ENCODE measurements at places on chromosomes 12 and 14.

DNA sequence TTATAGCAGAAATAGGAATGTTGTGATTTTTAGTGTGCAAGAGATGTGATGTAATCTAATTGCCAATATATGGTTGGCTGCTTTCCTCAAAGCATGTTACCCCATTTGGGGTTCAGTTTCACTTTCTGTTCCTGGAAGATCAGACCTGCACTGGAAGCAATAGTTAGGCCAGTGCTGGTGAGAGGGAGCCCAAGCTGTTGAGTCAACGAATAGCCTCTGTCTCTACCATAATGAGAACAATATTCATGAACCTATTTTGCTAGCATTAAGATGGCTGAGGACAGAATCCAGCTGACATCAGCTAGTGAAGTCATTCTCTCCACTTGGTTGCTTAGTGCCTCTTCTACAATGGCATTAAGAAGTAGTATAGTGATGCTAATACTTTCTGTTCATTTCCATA is 379.9 kb upstream of the DCN start:
- DNase-seq, result peak; percentile 49

DNA sequence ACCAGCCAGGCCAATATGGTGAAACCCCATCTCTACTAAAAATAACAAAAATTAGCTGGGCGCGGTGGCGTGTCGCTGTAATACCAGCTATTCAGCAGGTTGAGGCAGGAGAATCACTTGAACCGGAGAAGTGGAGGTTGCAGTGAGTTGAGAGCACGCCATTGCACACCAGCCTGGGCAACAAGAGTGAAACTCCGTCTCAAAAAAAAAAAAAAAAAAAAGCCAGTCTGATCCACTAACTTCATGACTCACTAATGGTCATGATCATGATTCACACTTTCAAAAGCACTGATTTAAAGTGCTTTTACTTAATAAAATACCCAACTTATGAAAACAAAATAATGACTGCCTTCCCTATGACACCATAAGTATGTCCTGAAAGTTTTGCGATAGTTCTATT is 38.4 kb upstream of the CPM start:
- no peak for DNase-seq

- peak; percentile 68 for DNase-seq
These were observed 7.2 kb upstream of the ANKRD9 start for GRCh38 chr14:102516531-102517391.

GRCh38 chr14:58646479-58646878 is 8.7 kb downstream of the DACT1 start:
- DNase-seq, result no peak

- DNase-seq, result peak; percentile 80
These were observed 306.6 kb downstream of the DAD1 start for GRCh38 chr14:22282417-22282816.

DNA sequence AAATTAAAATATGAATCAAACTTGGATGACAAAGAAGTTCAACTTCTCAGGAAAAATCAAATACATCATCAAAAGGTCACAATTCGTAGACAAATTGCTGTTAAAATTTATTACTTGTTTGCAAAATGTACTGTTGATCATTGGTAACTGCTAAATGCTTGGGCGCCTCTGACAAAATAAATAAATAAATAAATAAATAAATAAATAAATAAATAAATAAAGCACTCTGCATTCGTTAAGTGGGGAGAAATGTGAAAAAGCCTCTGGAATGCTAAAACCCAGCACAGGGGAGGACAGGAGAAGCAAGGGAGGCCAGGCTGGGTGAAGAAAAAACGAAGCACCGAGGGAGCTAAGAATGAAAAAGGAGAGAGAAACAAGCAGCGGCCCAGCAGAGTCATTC is 115.2 kb downstream of the BCL11B start:
- no peak for DNase-seq

DNA sequence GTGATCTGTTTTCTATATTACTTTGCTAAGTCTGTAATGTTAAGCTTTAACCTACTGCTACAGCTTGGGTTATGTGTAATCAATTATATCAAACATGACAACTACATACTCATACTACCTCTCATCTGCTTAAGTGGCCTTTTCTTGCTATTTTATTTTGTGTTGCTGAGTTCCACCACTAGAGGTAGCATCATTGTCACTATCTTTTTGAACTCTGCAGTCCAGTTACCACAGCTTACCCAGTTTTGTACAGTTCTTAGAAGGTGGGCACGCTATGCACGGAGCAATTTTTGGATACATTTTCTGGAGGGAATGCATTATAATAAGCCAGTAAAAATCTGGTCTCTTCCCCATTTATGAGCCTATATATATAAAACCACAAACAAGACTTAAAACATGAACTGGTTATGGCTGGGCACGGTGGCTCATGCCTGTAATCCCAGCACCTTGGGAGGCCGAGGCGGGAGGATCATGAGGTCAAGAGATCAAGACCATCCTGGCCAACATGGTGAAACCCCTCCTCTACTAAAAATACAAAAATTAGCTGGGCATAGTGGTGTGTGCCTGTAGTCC is 48.5 kb downstream of the SAV1 start:
- peak; percentile 51 for DNase-seq

GRCh38 chr12:118220702-118221101 is 84.8 kb downstream of the PEBP1 start:
- no peak for DNase-seq

- DNase-seq, result peak; percentile 64
These were observed 10.6 kb downstream of the TRHDE start for GRCh38 chr12:72282721-72283120.

GRCh38 chr14:22303589-22304195 is 285.3 kb downstream of the DAD1 start:
- peak; percentile 37 for DNase-seq

DNA sequence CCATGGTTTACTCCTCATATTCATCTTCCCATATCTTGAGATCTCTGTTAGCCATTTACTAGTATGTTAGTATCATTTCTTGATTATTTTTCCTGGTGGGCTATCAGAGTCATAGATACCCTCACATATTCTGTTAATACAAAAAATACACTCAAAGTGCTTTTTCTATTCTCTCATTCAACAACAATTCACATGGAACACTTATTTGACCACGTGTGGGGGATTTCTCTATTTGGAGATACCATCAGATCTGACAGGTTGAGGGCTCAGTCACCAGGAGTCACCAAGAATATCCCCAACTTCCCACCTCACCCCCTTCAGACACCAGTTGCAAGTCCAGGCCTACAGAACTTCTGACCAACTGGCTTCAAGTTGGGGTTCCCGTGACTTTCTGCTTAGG is 51.9 kb upstream of the A2ML1 start:
- DNase-seq, result no peak

DNA sequence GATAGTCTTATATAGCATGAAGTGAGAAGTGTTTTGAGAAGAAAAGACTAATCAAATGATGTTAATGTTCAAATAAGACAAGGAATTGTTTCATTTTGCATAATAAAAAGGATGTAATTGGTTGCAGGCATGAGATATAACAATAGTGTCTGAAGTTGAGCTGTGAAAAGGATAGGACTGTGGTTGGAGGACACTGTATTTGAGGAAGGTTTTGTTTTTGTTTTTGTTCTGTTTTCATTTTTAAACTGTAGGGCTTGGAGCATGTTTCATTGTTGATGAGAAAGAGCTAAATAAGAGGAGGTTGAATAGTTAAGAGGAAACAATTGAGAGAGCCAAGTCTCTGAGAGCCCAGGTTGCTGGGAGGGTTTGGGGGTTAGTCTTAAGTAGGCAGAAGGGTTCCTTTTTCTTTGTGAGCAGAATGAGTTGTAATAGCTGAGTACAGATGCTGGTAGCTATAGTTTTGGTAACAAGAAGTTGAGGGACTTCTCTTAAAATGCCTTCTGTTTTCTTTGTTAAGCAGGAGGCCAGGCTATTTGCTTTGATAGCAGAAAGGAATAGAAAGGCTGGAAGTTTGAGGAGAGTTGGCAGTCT is 58.4 kb downstream of the CCDC91 start:
- DNase-seq, result peak; percentile 45

DNA sequence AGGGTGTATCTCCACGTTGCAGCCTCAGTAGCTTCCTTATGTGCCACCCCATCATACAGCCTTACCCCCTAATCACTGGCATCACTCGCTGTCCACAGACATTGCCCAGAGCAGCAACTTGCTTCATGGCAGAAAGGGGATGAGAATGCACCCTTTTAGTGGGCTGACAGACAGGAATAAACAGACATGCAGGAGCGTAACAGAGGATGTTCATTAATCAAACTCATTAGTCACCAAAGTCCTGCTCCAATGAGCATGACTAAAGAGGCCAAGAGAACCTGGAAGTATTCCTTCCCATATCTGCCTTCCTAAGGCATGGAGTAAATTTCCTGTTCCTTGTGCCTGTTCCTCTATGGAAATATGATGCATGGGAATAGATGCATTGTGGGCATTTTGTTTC is 197.0 kb downstream of the PHLDA1 start:
- no peak for DNase-seq

- DNase-seq, result no peak
These were observed 390.6 kb upstream of the ATP2B1 start for GRCh38 chr12:90099288-90099687.

GRCh38 chr14:89959853-89960445 is 4.2 kb downstream of the TDP1 start:
- DNase-seq, result no peak

GRCh38 chr12:15962760-15963159 is 51.6 kb downstream of the DERA start:
- DNase-seq, result no peak

- no peak for DNase-seq
These were observed 107.5 kb downstream of the KITLG start for GRCh38 chr12:88472775-88473174.

DNA sequence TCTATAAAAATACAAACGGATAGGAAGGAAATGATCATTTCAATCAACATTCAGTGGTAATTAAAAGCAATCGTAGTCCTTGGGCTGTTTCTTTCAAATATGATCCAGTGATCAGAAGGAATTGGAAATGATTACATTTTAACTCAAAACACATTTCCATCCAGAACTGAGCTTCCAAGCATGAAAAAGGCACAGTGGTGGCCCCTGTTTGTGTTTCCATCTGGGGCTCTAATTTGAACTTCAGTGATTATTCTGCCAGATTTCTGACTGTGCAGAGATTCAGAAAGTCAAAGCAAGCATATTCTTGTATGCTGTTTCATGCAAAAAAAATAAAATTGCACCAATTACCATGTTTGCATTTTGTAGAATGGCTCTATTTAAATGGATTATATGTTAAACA is 157.0 kb upstream of the LMNTD1 start:
- DNase-seq, result no peak

GRCh38 chr12:25744313-25744712 is 191.2 kb upstream of the LMNTD1 start:
- DNase-seq, result no peak

GRCh38 chr12:94260717-94261116 is 112.3 kb downstream of the PLXNC1 start:
- no peak for DNase-seq

GRCh38 chr14:95765051-95765450 is 51.1 kb upstream of the TCL1A start:
- DNase-seq, result no peak

DNA sequence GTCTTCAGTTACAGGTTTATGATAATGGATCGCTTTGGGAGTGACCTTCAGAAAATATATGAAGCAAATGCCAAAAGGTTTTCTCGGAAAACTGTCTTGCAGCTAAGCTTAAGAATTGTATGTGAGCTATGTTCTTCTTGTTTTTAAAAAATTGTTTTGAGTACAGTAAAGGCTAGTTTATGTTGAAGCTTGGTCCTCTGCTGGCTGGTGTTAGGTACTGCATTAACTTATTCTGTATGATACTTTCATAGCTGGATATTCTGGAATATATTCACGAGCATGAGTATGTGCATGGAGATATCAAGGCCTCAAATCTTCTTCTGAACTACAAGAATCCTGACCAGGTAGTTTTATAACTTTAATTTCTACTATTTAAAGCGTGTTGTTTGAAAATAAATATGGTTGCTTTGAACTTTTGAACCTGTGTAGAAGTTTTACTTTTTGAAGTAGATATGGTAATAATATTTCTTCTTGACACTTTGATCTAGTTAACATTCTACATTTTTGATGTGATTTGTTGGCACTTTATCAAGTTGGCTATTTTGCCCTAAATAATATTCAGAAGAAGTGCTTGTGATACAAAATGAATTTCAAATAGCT is 55.7 kb downstream of the VRK1 start:
- peak; percentile 58 for DNase-seq

DNA sequence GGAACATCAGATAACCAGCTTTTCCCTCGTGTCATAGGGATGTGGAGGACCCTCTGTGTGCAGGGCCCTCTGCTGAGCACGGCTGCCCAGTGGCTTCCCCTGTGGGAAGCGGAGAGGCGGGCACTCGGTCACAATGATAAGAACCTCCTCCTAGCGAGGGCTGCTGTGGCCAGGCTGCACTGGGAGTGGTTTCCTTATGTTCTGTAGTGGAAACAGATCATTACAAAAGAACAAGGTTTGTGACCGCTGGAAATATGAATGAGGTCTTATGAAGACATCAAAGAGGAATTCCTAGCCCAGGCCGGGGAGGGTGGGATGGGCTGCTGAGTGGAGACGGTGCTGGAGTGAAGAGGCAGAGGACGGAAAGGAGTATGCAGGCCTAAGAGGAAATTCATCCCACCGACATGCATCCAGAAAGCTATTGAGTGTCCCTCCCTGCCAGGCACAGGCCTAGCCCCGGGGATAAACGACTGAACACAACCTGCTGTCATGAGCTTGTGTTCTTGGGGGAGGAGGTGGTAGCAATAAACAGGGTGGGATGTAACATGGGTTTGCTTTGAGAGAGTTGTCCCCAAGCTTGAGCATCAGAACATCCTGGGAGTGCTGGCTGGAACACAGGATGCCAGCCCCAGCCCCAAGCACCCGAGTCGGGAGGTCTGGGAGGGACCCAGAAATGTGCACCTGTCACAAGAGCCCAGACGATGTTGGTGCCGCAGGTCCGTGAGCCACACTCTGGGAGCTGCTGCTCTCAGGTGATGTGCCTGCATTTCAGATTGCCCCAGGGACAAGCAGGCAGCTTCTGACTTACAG is 37.5 kb downstream of the FZD10 start:
- DNase-seq, result no peak

DNA sequence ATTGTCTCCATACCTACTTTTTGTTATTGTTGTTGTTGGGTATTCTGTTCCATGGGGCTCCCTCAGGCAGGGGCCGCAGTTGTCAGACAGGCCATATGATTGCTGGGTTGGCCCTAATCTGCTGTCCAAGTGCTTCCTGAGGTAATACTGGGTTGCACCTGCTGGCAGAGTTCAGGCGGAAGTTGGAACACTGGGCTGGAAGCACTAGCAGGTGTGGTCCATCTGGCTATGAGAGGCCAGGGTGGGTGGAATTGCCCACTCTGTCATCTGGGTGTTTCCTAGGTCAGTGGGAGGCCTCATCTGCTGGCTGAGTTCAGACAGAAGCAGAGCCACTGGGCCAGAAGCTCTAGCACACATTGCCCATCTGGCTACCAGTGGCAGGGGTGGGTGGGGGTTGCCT is 81.3 kb upstream of the NID2 start:
- DNase-seq, result no peak

Measured in OCI-M1 (cell line).